ENCODE measurements at places on chromosomes 6 and 20. TPM values are rescaled to one million over a fixed set of nuclear protein-coding genes. Genes with fewer than 3 reads are reported as not detected.

C6orf89 gene
- 23.2 TPM for total RNA-seq

SIRPD gene
- total RNA-seq, result 0.18 TPM

DNA sequence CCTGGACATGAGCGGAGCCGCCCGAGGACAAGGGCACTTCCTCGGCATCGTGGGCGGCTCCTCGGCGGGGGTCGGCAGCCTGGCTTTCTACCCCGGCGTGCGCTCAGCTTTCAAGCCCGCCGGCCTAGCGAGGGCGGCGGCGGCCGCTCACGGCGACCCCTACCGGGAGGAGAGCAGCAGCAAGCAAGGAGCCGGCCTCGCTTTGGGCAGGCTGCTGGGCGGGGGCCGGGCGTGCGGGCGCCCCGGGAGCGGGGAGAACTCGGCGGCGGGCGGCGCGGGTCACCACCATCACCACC, 6.7 kb downstream of the PRDM13 start:
- peaks cover 35% of the 10 kb centered on the region for H3K27me3 ChIP-seq
- no peak overlapping the region for H3K4me3 ChIP-seq
- no peaks in the 10 kb centered on the region for H3K4me1 ChIP-seq
- DNase-seq, result no peak
- H3K27ac ChIP-seq, result no peak overlapping the region

DNA sequence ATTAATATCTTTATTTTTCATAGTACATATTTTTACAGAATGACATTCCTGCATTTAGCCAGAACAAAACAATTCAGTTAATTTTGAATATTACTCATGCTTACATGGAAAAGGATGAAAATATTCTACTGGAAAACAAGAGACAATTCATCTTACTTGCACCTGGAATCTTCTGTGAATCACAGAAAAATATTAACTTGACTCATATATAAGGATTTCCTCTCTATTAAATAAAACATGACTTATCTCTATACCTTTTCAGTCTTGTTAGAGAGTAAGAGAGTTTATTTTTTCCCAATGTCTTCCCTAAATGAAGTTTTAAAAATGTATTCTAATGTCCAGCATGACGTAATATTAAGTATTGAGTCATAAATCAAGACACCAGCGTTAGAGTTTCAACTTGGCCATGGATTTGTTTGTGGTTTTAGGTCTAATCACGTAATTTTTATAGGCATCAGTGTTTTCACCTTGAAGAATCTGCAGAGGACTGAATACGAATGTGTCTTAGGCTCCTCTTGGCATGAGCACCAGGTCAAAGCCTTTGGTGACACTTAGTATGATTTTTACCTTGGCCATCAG, 445.1 kb upstream of the JAG1 start:
- DNase-seq, result peak; percentile 63
- H3K4me3 ChIP-seq, result no peak overlapping the region
- H3K27me3 ChIP-seq, result no peaks in the 10 kb centered on the region

MEA1 gene
- total RNA-seq, result 146 TPM

DNA sequence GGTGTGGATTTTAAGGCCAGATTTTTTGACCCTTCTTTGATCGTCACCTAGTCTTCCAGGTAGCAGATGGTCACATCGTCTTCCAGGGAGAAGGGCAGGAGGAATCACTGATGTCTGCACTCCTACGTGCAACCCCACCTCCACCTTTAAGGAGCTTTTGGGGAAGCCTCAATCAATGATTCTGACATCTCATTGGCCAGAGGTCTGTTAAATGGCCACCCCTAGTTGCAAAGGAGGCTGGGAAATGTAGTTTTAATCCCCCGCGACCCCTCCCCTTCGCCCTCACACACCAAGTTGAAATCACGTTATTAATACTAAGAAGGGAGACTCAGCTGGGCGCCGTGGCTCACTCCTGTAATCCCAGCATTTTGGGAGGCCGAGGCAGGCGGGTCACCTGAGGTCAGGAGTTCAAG, 151.4 kb downstream of the BCAS1 start:
- no peaks in the 10 kb centered on the region for H3K27me3 ChIP-seq
- DNase-seq, result no peak
- peaks cover 43% of the 10 kb centered on the region for H3K4me1 ChIP-seq
- H3K27ac ChIP-seq, result no peak overlapping the region

RCAN2 gene
- not detected for total RNA-seq

DNA sequence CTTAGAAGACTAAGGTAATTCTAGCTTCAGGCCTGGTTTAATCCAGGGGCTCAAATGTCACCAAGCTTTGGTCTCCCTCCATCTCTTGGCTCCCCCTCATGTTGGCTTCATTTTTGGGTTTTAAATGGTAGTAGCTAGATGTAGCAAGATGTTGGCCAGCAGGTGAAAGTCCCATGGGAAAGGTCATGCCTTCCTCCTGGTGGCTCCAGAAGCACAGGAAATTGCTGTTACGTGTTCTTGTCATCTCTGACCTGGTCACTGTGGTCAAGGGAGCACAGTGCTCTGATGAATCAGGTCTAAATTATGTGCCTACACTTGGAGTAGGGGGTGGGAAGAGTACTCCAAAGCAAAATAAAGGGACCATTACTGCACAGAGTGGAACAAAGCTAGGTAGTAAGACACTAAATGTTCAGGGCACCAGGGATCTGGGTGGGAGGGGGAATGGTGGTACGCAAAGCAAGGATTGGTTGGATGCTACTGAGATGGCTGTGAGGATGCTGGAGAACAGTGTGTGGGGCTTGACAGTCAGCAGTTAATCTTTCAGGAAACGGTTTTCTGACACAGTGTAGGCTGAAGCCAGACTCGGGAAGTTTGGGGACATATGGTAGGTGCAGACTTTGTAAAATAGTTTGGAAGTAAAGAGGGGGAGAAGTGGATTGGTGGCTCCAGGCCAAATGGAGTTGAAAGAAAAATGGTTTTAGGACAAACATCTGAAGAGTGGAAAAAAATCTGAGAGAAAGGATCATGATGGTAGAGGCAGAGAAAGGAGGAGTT, 30.1 kb downstream of the CDS2 start:
- no peaks in the 10 kb centered on the region for H3K27me3 ChIP-seq
- H3K4me1 ChIP-seq, result peaks cover 60% of the 10 kb centered on the region

OXT gene
- total RNA-seq, result not detected

VIP gene
- total RNA-seq, result not detected

GRCh38 chr6:15930207-15930606, 198.7 kb upstream of the MYLIP start:
- no peak overlapping the region for H3K27ac ChIP-seq
- no peak overlapping the region for H3K4me3 ChIP-seq
- no peaks in the 10 kb centered on the region for H3K4me1 ChIP-seq
- H3K36me3 ChIP-seq, result no peaks in the 10 kb centered on the region

- no peak for DNase-seq
- H3K4me1 ChIP-seq, result no peaks in the 10 kb centered on the region
- no peaks in the 10 kb centered on the region for H3K36me3 ChIP-seq
- no peaks in the 10 kb centered on the region for H3K27me3 ChIP-seq
- no peak overlapping the region for H3K27ac ChIP-seq
These were observed 21.8 kb downstream of the SLC35F1 start for GRCh38 chr6:117928833-117929232.

MTFR2 gene
- 6.2 TPM for total RNA-seq

- H3K4me3 ChIP-seq, result peak overlapping the region; percentile 87
These were observed 1.1 kb upstream of the TRAM2 start for GRCh38 chr6:52577778-52578463.

DNA sequence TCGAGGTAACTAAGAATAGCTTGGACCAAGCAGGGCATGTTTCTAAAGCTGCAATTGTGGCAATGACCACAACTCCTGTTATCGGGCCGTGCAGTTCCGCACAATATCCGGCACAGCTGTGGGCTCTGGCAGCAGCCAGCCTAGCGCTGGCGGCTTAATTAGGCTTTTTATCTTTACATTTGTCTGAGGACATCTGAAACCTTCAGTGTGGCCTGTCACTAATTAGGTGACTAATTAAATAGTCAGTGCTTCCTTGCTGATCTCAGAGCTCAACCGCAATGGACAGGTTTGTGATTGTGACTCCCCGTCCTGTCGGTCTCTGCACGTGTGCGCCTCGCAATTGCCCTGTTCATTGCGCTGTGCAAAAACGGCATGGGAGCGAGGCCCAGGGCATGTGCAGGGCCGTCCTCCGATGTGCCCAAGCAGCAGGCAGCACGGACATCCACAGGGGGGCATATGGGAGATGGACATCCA, 134.8 kb upstream of the INSM1 start:
- H3K36me3 ChIP-seq, result no peaks in the 10 kb centered on the region
- H3K4me3 ChIP-seq, result no peak overlapping the region
- DNase-seq, result no peak
- H3K4me1 ChIP-seq, result no peaks in the 10 kb centered on the region

CRISP2 gene
- not detected for total RNA-seq

GRCh38 chr6:164015088-164015484, 600.6 kb downstream of the QKI start:
- no peak overlapping the region for H3K27ac ChIP-seq
- no peaks in the 10 kb centered on the region for H3K36me3 ChIP-seq
- H3K27me3 ChIP-seq, result no peaks in the 10 kb centered on the region
- DNase-seq, result no peak
- H3K4me3 ChIP-seq, result no peak overlapping the region

PGK2 gene
- total RNA-seq, result not detected

HMGCLL1 gene
- not detected for total RNA-seq

GCM1 gene
- not detected for total RNA-seq

- no peak overlapping the region for H3K27ac ChIP-seq
- no peaks in the 10 kb centered on the region for H3K27me3 ChIP-seq
- no peak for DNase-seq
- no peak overlapping the region for H3K4me3 ChIP-seq
These were observed 70.4 kb downstream of the GCNT2 start for GRCh38 chr6:10591422-10592160.

DNA sequence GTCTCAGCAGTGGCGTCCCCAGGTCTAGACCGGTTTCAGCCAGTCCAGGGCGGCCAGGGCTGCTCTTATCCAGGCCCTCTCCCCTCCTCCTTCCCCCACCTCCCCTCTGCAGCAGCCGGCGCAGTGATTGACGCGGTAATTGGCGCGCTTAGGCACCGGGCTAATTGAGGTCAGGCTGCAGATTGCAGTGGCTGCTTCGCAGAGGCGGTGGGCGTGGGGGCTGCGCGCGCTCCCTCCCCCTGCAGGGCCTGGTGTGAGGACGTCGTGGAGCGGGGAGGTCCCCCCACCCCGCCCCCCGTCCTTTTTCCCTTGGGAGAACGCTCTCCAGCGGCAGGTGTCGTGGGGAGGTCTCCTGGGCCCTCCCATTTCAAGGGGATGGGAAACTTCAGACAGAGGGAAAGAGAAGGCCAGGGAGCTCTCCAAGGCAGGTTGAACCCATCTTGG, 70.4 kb upstream of the BLCAP start:
- DNase-seq, result no peak
- H3K36me3 ChIP-seq, result no peaks in the 10 kb centered on the region
- H3K27ac ChIP-seq, result no peak overlapping the region
- peaks cover 51% of the 10 kb centered on the region for H3K27me3 ChIP-seq
- no peaks in the 10 kb centered on the region for H3K4me1 ChIP-seq
- H3K4me3 ChIP-seq, result no peak overlapping the region

DNA sequence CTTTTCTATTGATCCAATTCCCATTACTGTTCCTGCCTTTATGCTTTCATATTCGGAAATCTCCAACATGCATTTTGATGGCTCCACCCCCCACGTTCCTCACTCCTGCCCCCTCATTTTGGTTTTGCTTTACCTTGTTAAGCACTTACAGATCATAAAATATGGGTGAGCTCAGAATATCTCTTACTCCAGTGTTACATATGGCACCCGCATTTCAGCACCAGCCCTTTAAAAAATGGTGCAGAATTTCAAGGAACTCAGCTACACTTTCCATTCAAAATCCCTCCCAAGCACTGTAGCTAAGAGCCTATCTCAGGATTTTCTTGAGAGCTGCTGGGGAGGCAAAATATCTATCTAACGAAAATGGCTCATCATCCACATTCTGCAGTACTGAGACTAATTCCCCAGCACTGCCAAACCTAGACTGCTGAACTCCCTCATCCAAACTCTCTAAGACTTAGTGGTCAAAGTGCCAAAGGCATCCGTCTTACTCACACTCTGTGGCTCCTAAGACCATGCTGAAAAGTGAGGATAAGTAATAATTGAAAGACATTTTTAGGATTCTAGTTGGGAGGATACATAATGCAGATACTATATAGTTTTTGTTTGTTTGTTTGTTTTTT, 7.8 kb downstream of the SGK1 start:
- H3K4me3 ChIP-seq, result no peak overlapping the region
- no peaks in the 10 kb centered on the region for H3K36me3 ChIP-seq
- DNase-seq, result no peak
- H3K27ac ChIP-seq, result no peak overlapping the region
- no peaks in the 10 kb centered on the region for H3K4me1 ChIP-seq

DNA sequence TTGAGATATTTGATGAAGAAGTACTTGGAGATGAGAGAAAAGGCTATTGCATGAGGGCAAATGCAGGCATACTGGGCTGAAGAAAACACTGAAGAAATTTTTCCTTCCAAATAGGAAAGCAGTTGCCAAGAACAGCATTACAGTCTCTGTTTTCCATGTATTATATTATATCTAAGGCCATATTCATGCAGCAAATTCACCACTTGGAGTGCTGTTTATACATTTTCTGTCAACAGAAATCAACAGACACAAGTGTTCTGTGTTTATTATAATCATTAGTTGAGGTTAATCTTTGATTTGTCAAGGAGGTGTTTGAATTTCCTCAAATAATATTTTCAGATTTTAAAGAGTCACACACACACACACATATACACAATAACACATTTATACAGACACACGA, 268.8 kb upstream of the PLCB4 start:
- H3K27me3 ChIP-seq, result no peaks in the 10 kb centered on the region
- H3K27ac ChIP-seq, result no peak overlapping the region
- no peak overlapping the region for H3K4me3 ChIP-seq
- peak; percentile 16 for DNase-seq

- H3K36me3 ChIP-seq, result no peaks in the 10 kb centered on the region
- H3K27ac ChIP-seq, result no peak overlapping the region
- H3K4me3 ChIP-seq, result no peak overlapping the region
- H3K27me3 ChIP-seq, result no peaks in the 10 kb centered on the region
- peak; percentile 78 for DNase-seq
- no peaks in the 10 kb centered on the region for H3K4me1 ChIP-seq
These were observed 55.1 kb downstream of the MYLK4 start for GRCh38 chr6:2695454-2696095.

DNA sequence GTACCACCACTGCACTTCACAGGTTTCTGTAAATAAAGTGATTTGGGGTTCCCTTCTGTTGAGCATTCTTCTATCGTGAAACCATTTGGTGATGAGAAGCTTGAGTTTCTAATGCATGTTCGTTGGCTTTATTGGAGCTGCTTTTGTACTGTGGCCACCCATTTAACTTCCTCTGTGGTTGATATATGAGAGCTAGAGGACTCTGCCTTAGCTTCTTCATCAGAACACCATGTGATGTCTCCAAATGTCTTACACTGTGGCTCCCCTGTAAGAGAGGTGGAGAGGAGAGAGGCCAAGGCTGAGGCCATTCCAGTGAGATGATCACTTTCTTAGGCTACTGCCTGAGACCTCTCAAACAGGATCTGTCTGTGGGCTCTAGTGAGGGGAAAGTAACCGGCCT, 114.5 kb downstream of the SLC16A10 start:
- H3K27me3 ChIP-seq, result no peaks in the 10 kb centered on the region
- no peak overlapping the region for H3K27ac ChIP-seq
- no peaks in the 10 kb centered on the region for H3K4me1 ChIP-seq
- no peaks in the 10 kb centered on the region for H3K36me3 ChIP-seq
- H3K4me3 ChIP-seq, result no peak overlapping the region
- DNase-seq, result no peak

GRCh38 chr20:56843386-56843785, 214.3 kb downstream of the TFAP2C start:
- no peaks in the 10 kb centered on the region for H3K4me1 ChIP-seq
- H3K36me3 ChIP-seq, result no peaks in the 10 kb centered on the region
- no peak overlapping the region for H3K27ac ChIP-seq
- 0 out of 2 replicates have a peak, but pooled peaks cover 3% of the 10 kb centered on the region for H3K27me3 ChIP-seq
- no peak overlapping the region for H3K4me3 ChIP-seq

- H3K4me1 ChIP-seq, result no peaks in the 10 kb centered on the region
- no peak overlapping the region for H3K4me3 ChIP-seq
- no peaks in the 10 kb centered on the region for H3K36me3 ChIP-seq
These were observed 19.4 kb upstream of the HEY2 start for GRCh38 chr6:125729983-125730382.

POLR1C gene
- 69.7 TPM for total RNA-seq
